ENCODE measurements at places on chromosomes 12 and 14. TPM values are rescaled to one million over a fixed set of nuclear protein-coding genes. Genes with fewer than 3 reads are reported as not detected.

Gene GPX2
- not detected for total RNA-seq

Gene TMEM229B
- total RNA-seq, result 1.0 TPM

Gene STAB2
- total RNA-seq, result not detected

Gene EPYC
- total RNA-seq, result 0.09 TPM

Gene PTCSC3
- total RNA-seq, result not detected

Gene GPR84
- total RNA-seq, result not detected

Gene PRH2
- 0.18 TPM for total RNA-seq

Gene DIO2
- total RNA-seq, result 14.1 TPM

Gene POTEG
- not detected for total RNA-seq

Gene FZD10
- not detected for total RNA-seq

Gene JAG2
- total RNA-seq, result 0.57 TPM

Gene OR4M1
- total RNA-seq, result not detected

Gene VCPKMT
- 3.7 TPM for total RNA-seq

Gene OR4K14
- total RNA-seq, result not detected

Gene TECPR2
- total RNA-seq, result 9.8 TPM

Gene TESPA1
- not detected for total RNA-seq

Gene SLC38A4
- 4.2 TPM for total RNA-seq

Gene DYNLL1
- total RNA-seq, result 228 TPM

Gene PLCZ1
- total RNA-seq, result not detected

Gene OTOGL
- total RNA-seq, result 0.14 TPM

Gene C1R
- total RNA-seq, result 197 TPM

Gene EFS
- total RNA-seq, result 3.1 TPM

Gene ANKRD33
- not detected for total RNA-seq

Gene SERPINA1
- not detected for total RNA-seq

Gene IQSEC3
- 1.4 TPM for total RNA-seq

Gene PLXNC1
- 7.7 TPM for total RNA-seq

Gene CATSPERB
- not detected for total RNA-seq

Gene CIT
- total RNA-seq, result 5.1 TPM

Gene OTUB2
- 0.85 TPM for total RNA-seq

Gene LRRK2
- 4.8 TPM for total RNA-seq
